ENCODE measurements at places on chromosomes 6 and 20.

GRCh38 chr20:62707921-62708521 lies 615 bp upstream of the NTSR1 start:
- DNase-seq, result peak; percentile 27

DNA sequence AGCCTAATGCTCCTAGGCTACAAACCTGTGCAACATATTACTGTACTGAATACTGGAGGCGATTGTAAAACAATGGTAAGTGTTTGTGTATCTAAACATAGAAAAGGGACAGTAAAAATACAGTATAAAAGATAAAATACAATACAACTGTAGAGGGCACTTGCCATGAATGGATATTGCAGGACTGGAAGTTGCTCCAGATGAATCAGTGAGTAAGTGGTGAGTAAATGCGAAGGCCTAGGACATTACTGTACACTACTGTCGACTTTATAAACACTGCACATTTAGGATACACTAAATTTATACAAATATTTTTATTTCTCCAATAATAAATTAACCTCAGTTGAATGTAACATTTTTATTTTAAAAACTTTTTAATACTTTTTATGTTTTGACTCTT lies 485.0 kb downstream of the MMUT start:
- DNase-seq, result no peak

DNA sequence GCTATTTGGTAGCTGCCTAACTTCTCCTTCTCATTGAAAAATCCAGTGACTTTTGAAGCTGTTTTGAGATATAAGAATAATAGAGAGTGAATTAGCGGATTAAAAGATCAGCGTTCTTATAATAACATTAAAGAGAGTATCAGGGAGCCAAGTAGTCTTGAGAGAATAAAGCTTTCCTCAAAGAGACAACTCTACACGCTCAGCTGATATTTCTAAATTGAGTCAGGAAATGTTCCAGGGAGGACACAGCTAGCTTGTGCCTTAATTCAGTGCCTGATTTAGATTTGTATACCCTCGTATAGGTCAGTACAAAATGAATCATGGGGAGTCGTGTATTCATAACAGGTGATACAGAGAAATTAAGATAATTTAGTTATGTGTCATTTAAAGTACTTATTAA lies 75.1 kb upstream of the QKI start:
- no peak for DNase-seq

DNA sequence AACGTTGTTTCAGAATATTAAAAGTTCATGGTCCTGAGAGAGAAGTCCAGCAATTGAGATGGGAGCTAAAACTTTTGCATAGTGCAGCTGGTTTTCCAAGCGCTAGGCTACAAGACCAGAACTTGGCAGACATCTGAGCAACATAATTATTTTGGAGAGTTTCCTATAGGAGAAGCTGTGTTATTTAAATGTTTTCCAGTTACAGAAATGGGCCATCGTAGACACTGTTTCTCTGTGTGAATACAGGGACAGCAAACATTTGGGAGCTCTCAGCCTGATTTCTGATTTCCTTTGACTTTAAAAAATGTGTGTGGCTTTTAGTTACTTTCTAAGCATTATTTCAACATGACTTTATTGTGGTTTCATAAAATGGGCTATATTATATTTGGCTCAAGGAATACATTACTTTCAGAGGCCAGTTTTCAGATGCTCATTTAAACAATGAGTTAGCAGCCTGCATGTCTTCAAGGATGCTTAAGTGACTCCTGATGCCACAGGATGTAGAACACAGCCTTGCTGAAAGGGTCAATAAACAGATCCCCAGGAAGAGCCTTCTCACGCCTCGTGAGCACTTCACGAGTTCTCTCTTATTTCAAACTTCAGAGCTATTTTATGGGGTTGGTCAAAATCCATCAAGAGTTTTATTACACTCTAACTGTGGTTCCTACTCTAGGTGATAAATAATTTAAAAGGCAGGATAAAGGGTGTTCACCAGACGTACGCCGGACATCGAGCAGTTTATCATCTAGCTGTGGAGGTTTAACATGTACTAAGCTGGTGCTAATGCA lies 193.8 kb downstream of the SMOC2 start:
- no peak for DNase-seq

- DNase-seq, result no peak
Measured at GRCh38 chr6:99563056-99563723, 5.3 kb downstream of the CCNC start.

DNA sequence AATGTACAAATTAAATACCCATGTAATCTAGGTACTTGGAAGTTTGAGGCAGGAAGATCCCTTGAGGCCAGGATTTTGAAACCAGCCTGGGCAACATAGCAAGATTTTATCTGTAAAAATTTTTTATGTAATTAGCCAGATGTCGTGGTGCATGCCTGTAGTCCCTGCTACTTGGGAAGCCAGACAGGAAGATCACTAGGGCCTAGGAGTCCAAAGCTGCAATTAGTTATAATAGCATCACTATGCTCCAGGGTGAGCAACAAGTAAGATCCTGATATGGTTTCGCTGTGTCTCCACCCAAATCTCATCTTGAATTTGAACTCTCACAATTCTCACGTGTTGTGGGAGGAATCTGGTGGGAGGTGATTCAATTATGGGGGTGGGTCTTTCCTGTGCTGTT lies 535.8 kb downstream of the TENT5A start:
- no peak for DNase-seq

GRCh38 chr20:50215101-50215690 lies 24.6 kb downstream of the CEBPB start:
- DNase-seq, result no peak

GRCh38 chr6:51495610-51496396 lies 591.6 kb downstream of the PKHD1 start:
- DNase-seq, result no peak

DNA sequence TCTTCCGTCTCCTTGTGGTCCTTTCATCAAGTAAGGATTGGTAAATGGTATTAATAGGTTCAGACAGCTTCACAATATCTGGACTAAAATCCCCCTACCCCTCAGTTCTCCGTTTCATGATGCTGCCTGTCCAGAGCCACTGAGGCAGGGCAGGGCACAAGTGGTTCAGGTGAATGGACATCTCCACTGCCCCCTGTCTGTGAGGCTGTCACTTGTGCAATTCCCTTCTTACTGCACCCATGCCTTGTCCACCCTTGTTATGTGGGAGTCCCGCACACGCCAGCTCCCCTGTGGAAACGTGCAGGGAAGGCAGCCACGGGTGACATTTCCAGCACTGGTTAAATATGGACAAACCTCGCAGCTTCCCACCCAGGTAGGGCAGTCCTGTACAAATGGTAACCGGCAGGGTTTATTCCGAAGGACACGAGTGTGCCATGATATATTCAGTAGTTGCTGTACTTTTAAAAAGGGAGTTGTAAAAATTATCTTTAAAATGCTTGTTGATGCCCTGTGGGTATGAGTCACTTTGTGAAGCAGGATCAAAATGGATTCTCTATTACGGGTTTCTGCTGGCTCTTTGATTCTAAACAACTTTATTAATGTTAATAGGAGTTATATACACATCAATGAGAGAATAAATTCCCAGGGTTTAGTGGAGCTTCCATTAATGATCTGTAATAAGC lies 73.5 kb downstream of the FYN start:
- no peak for DNase-seq

- DNase-seq, result no peak
Measured at GRCh38 chr6:93970684-93971083, 551.3 kb upstream of the EPHA7 start.

DNA sequence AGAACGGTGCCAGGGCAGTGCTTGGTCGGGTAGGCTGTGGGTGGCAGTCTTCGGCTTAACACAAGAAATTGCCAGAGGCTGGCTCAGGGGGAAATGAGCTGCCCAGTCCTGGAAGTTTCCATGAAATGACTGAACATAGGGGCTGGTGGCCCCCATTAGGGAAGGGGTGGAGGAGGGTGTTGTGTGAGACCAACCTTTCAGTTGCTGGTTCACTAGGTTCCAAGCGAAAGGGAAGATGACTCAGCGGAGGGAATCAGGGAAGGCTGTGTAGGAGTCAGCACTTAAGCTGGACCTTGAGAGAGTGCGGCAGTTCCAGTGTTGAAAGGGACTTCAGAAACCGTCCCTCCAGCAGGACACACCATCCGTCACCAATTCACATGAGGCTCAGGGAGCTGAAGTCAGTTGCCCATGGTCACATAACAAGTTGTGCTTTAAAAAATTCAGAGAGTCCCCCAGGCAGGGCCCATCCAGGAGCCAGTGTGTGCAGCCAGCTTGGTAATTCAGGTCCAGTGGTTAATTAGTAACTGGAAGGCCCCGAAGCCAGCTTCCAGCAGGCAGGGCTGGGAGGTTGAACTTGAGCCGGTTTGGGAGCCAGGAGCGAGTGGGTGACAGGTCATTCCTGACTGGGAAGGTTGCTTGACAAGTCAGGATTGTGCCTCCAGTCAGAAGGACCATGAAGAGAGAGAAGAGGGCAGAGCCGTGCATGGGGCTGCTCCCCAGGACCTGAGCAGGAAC lies at the start of gene SGK2:
SGK2 (plus strand) TSS at position 616 of the 735 bp plus-strand sequence. CDS start 7,469 bp downstream, outside the sequence.
- no peak for DNase-seq

- no peak for DNase-seq
Measured at GRCh38 chr20:10303852-10304251, 85.2 kb downstream of the SNAP25 start.

GRCh38 chr6:36703982-36704381 lies 6.4 kb downstream of the RAB44 start:
- no peak for DNase-seq

DNA sequence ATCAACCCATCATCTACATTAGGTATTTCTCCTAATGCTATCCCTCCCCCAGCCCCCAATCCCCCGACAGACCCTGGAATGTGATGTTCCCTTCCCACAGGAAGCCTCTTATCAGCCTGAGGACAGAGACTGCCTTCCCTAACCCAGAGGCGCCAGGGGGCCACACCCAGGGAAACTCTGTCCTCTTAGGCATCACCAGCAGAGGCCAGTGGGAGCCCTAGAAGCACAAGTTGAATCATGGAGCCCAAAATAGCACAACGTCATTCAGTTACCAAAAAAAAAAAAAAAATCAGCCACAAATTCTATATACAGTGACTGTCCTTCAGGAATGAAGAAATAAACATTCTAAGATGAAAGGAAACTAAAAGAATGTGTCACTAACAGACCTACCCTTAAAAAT lies 625.7 kb downstream of the TFAP2A start:
- no peak for DNase-seq

DNA sequence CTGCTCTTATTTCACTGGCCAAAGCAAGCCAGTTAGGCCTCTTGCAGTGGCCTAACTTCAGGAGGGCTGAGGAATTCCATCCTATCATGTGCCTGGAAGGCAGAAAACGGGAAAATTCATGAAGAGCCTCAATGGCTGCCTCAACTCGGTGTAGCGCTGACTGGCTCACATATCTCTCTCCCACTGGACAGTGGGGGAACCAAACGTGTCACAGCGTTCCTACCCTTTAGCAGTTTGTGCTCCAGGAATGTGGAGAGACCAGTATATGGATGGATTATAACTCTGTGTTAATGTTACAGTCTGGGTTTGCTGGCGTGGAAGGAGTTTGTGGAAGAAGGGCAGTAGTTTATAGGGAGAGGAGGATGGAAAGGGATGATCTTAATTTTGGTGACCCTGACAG lies 11.8 kb upstream of the C2 start:
- no peak for DNase-seq

DNA sequence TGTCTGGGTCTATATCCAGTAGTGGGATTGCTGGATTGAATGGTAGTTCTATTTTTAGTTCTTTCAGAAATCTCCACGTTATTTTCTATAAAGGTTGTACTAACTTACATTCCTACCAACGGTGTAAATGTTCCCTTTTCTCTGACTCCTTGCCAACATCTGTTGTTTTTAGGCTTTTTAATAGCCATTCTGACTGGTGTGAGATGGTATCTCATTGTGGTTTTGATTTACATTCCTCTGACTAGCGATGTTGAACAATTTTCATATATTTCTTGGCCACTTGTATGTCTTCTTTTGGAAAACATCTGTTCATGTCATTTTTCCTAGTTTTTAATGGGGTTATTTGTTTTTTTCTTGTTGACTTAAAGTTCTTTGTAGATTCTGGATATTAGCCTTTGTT lies 99.3 kb downstream of the BMP2 start:
- DNase-seq, result no peak

GRCh38 chr6:169175360-169175887 lies 78.2 kb downstream of the THBS2 start:
- DNase-seq, result no peak

DNA sequence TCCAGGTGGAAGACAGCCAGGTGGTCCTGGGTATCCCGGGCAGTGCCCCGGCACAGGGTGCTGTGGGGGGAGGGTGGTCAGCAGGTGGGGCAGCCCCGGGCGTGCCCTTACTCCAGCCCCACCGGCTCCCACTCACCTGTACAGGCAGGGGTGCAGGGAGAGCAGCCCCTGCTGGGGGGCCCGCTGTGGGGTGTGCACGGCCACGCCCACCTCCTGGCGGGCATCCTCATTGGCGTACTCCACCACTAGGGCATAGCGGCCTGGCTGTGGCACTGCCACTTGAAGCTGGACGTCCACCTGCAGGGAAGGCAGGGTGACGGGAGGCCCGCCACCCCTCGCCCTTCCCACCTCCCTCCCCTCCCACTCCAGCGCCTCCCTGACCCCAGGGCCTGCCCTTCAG lies 29.6 kb downstream of the ADRM1 start:
- no peak for DNase-seq
